H1 (cell line): ENCODE measurements at places on chromosomes 4 and X.

DNA sequence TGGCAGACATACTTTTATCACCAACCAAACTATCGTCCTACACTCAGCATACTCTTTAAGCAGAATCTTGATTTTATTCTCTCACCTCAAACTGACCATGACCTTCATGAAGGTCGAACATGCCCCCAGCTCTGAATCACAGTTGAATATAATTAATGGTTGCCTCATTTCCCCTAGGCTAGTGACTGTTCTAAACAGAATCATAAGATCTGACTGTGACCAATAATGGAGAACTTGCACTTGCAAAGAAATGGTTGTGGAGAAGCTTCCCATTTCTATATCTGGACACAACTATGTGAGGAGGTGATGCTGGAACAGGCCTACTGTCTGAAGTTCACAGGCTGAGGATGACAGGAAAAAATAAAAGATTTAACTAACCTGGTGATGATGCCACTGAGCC is 85.1 kb downstream of the PDGFC start:
- DNase-seq: no peak

- DNase-seq: no peak
These were observed 153.2 kb upstream of the PRDX4 start for GRCh38 chrX:23514082-23514481.

GRCh38 chr4:46793036-46793435 is 116.0 kb downstream of the COX7B2 start:
- DNase-seq: no peak

DNA sequence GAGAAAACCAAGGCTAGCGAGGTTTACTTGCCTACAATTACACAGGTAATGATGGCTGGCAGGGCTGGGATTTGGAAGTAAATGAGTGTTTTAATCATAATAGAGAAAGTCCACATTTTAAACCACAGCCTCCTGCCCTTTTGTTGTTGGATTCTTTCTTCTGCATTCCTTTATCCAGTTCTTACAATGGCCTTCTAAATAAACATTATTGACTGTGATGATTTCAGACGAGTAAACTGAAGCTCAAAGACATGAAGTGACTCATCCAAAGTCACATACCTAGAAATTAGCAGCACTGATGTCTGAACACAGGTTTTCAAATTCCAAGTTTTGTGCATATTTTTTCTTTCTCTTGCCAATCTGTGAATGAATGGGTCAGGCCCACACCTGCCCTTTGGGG is 51.2 kb upstream of the C1QTNF7 start:
- DNase-seq: no peak

- DNase-seq: peak; percentile 80
These were observed 24.2 kb upstream of the CSF2RA start for GRCh38 chrX:1244164-1245076.

- DNase-seq: no peak
These were observed 204.1 kb downstream of the LDB2 start for GRCh38 chr4:16694173-16694883.

DNA sequence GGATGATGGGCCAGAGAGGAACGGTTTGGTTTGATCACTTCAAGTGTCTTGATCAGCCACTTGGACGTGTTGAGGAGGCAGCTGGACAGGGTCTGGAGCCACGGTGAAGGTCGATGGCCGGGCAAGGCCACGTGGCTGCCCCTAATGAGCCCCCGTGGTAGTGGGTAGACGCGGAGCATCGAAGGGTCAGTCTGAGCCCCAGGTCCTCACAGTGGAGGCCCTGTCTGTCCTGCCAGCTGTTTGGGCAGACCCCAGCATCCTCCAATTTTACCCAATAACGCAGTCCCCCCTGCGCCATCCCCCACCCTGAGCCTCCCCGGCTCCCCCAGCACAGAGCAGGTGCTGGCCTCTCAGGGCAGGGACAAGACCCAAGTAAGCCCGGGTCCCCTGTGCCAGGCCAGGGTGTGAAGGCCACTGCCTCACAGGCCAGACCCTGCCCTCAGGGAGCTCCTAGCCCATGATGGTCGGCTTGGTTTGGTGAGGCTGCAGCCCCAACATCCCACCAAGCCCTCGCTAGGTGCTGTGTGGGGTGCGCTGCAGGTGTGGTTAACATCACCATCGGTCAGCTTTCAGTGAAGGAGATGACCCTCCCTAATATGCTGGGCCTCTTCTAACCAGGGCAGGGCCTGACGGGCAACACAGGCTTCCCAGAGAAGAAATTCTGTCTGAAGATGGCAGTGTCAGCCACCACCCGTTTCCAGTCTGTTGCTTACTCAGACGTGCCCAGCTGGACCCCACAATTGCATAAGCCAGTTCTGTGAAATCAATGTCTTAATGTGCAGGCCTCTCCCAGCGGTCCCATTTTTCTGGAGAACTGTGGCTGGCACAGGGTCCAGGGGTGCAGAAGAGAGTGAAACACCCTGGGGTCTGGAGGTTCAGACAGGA is 40.5 kb upstream of the NKX1-1 start:
- no peak for DNase-seq

DNA sequence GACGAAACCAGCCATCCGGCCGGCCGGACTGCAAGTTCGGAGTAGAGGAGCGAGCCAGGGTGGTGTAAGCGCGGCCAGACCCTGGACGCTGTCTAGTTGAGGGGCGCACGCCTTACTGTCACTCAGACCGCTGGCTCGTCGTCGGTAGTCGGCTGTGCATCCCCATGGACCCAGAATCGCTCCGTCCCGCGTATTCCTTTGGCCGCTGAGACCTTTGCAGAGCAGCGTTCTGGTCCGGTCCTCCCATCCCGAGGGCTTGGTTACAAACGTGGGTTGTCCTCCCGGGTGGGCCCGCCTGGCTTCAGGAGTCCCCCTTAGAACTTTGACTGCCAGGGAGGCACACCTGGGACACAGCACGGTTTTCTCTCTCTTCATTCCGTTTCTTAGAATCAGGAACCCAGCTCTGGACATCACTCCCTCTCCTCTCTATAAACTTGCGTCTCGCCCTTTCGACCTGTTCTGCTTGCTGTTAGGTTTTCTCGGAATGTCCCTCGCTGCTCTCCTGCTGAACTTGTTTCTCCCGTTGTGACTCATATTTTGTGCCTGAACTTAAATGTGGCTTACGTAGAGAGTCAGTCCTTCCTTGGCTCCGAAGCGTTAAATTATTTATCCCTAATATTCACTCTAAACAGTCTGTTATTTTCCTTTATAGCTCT is 672 bp downstream of the PGM2 start:
- DNase-seq: no peak

DNA sequence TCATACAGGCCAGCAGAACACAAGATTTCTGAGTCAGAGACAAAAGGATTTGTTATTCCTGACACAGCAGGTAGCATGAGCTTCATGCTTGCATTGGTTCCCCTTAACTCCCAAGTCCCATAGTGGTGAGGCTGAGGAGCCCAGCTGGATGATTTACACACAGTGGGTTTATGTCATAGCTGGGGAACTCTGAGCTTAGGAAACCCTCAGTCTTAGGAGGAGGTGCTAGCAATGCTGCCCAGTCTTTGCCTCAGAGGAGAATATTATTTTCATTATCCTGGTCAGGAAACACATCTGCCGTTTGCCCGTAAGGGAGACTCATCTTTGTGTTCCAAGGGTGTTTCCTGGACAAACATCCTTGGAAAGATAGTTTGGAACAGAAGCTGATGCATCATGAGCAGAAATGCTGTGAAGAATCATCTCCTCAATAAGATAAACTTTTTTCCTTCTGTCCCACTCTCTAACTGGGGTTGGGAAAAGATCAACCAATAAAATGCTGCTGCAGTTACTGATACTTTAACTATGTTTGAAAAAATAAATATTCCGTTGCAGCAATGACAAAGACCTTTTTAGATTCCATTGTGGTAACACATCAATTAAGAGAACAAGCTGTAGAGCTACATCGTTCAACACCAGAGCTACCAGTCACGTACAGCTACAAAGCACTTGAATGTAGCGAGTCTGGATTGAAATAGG is 146.8 kb downstream of the DCLK2 start:
- no peak for DNase-seq

- no peak for DNase-seq
These were observed 65.6 kb downstream of the OR13H1 start for GRCh38 chrX:131609480-131609879.

GRCh38 chrX:130933358-130933757 is 30.3 kb upstream of the ENOX2 start:
- DNase-seq: no peak

- no peak for DNase-seq
These were observed 178.9 kb downstream of the MID1 start for GRCh38 chrX:10441464-10441863.

DNA sequence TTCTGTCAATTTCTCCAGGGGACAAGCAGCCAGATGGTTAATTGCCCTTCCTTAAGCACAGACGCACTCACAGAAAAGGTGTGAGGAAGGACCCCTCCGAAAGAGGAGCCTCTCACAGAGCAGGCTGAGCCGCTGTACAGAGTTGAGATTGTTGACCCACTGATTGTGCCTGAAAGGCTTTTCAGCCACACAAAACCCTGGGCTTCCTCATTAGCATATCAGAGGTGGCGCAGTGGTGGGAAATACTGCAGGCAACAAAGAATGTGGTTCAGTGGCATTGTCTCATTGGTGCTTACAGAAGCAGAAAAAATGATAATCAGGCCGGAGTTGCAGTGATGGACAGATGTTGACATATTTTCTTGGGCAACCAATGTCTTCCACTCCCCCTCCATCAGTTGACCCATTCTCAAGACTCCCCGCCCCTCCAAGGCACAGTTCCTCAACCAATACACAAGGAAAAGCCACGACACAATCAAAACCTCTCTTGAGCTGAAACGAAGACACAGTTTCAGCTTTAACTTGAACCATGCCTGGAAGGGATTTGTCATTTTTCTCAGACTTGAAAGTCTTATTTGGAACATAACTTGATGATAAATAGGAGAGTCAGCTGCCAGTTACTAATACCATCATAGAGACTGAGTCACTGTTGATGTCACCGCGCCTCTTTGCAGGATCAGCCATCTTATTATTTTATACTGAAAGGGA is 53.1 kb downstream of the ATXN3L start:
- DNase-seq: no peak

GRCh38 chrX:55163171-55163570 is 57.0 kb upstream of the PAGE5 start:
- no peak for DNase-seq

DNA sequence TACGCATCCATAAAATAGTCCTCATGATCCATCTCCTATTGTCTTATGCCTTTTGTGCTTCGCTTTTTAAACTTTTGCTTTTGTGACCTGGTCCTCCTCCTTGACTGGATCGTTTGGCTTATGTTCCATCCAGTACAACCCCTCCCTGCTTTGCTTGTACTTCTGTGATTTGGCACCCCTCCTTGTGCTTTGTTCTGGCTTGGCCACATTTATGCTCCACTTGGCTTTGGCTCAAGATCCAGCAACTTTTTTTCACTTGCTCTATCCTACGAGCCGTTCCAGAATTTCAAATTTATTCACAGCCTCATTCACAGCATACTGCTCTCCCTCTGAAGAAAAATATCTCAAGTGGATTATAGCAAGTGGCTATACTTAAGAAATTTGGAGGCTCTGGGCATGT is 28.0 kb upstream of the GLRA2 start:
- no peak for DNase-seq

DNA sequence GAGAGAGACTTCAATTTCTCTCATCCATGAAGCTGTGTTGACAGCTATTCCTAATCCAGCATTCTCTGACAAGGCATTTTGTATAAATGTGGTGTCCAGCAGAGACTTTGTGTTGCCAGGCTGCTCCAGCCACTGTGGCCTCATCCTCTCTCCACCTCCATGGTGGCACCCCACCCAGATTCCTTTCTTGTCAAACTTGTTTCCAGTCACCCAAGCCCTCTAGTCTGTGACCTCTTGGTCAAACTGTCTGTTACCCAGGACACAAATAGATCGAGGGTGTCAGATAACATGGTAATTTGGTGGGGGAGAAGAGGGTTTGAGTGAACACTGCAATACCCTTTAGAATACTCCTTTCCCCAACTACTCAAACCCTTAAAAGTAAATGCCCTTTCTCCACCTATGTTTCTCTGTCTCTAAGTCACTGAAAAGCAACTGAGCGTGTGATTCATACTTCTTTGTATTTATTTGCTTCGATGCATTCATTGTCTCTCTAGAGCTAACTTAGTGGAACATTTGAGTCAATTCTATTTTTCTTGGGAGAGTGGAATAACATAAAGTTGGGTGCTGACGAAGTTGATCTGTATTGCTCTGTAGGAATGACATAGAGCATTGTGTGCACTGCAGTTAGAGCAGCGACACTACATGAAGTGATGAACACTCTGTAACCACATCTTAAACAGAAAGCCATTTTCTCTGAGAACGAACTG is 13.7 kb downstream of the PITX2 start:
- no peak for DNase-seq

- DNase-seq: no peak
These were observed 120.8 kb upstream of the CXXC4 start for GRCh38 chr4:104615496-104615895.

DNA sequence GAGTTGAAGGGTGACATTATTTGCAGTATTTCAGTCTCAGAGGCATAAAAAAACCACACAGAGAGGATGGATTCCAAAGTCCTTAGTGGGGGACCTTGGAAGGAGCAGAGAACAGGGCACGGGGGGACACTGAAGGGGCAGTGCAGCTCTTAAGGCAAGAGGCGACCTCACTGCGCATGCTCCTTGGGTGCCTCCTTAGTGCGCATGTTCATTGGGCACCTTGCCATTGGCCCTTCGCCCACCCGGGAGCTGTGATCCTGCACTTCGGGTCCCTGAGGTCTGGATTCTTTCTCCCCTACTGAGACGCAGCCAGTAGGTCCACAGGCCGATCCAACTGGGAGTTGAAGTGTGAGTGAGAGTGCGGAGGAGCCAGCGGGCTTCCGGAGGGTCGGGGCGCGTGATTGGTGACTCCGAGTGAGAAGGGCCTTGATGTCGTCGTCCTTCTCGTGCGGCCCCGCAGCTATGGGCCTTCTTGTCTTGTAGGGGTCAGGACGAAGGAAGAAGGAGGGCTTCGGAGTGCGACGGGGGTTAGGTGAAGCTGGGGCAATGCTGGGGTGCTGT is at the start of gene XAGE5:
TSS of gene XAGE5 (plus strand) at position 223 of the 561 bp plus-strand sequence. CDS start 1,280 bp downstream, outside the sequence.
- DNase-seq: no peak
